ENCODE measurements at places on chromosomes 16 and 17.
A peak's percentile ranks its signal among the peaks of the same experiment; 100 is the strongest.

- no peak for DNase-seq
Observed at GRCh38 chr17:34851961-34852540, 109.2 kb downstream of the CCT6B start.

DNA sequence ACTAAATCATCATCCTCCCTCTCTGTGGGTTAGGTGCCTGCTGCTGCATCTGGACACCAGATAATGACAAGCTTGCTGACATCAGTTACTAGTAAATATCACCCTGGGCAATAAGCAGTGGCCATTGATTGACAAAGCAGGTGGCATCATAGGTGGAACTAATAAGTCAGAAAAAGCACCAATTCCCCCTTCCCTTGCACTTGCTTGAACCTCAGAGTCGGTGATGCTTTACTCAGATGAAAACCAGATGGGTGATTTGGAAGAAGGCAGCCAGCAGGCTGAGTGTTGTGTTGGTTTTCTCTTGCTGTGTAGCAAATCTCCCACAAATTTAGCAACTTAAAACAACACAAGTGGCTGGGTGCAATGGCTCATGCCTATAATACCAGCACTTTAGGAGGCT, 146.9 kb upstream of the NOL11 start:
- DNase-seq: no peak

- no peak for DNase-seq
Observed at GRCh38 chr17:4722678-4723240, 8.5 kb upstream of the MED11 start.

DNA sequence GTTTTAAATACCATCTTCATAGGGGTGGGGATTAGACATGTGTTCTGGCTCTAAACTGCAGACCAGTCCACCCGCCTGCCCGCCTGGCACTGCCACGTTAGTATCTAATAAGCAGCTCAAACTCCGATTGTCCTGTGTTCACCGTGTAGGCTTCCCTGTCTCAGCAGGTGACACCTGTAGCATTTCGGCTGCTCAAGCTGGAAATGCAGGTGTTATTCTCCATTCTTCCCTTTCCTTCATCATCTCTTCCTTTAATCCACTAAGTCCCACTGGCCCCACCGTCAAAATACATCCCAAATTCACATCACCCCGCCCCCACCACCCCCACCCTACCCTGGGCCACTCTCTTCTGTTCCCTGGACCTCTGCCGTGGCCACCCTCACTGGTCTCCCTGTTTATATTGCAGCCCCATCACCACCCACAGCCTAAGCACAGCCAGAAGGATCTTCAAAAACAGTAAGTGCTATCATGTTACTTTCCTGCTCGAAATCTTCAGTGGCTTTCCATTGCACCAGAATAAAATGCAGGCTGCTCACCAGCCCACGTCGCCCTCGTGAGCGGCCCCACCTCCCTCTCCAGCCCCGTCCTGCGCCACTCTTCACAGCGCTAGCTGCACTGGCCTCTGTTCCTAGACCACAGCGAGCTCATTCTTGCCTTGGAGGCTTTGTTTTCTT, 65.1 kb downstream of the RTN4RL1 start:
- DNase-seq: no peak

- no peak for DNase-seq
Observed at GRCh38 chr16:30407804-30408534, 563 bp downstream of the ZNF771 start.

DNA sequence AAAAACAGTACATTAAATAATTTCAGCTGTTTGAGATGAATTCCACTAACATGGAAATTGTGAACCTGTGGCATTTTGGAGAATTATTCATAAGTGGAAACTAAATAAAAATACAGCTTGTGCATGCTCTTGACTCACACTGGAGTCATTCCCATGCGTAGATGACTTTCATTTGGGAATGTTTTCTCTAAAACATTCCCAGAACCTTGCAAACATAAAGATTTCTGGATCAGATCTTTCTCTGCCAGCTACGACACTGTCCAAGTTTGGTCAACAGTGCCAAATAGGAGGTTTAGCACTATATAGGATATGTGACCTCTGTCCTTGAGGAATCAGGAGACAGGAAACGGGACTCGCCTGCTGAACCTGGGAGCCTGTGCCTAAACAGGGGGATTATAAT, 400.9 kb downstream of the SLC39A11 start:
- no peak for DNase-seq

DNA sequence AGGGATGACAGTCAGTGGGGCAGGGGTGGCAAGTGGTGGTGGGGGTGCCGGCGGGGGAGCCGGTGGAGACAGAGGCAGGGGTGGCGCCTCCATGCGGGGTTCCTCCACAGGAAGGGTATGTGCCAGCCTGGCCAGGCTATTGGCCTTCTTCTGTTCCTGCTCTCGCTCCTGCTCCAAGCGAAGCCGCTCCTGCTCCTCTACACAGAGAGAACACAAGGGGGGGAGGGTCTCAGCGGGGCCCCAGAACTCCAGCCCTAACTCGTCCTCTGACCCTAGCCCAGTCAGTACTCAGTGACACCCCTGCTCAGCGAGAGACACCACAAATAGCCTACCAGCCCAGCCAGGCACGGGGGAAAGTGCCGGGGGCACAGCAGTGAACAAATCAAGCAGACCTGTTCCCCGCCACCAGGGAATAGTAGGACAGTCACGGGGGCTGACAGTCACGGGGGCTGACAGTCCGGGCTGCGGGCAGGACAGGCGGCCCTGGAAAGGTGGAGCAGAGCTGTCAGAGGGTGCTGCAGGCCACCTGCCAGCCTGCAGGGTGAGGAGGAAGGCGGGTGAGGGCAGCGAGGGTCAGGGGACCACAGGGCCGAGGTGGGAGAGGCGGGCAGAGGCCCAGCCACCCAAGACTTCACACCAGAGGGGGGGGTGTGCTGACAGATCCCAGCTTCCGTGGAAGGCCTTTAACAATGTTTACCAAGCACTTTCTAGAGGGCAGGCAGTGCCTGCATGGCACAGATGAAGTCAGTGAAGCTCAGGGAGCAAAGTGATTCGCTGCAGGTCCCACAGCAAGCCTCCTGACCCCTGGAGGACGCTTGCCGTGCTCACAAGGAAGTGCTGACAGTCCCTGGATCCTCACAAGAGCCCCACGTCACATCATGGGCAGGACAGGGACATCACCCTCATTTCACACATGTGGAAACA, 5.3 kb downstream of the MNT start:
- DNase-seq: no peak

DNA sequence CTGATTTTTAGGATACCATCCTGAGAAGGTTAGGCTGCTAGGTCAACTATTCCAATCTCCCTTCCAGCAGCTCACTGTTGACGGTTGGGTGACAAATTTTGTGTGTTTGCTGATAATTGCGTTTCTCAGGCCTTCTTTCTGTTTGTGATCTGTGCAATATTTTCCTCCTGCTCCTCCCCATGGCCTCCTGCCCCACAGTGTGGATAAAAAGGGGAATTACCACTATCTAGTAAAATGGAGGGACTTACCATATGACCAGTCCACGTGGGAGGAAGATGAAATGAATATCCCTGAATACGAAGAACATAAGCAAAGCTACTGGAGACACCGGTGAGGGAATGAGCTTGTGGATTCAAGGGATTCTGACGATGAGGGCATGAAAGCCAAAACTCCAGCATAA, 9.2 kb downstream of the CHD3 start:
- DNase-seq: no peak

DNA sequence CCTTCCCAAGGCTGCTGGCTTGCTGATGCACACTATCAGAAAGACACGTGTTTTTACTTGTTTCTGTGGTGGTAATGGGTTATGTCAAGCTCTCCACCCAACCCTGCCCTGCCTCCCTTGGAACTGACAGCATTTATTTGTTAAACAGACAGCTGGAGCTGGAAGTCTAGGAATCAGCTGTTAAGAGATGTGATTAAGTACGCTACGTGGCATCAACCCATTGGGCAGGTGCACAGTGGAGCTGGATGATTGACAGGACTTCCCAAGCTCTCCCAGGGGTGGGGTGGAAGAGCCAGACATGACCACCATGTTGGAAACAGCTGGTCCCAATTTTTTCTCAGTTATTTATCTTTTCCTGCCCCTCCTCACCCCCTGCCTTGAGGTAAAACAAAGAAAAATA, 49.4 kb downstream of the ADAMTS18 start:
- no peak for DNase-seq

DNA sequence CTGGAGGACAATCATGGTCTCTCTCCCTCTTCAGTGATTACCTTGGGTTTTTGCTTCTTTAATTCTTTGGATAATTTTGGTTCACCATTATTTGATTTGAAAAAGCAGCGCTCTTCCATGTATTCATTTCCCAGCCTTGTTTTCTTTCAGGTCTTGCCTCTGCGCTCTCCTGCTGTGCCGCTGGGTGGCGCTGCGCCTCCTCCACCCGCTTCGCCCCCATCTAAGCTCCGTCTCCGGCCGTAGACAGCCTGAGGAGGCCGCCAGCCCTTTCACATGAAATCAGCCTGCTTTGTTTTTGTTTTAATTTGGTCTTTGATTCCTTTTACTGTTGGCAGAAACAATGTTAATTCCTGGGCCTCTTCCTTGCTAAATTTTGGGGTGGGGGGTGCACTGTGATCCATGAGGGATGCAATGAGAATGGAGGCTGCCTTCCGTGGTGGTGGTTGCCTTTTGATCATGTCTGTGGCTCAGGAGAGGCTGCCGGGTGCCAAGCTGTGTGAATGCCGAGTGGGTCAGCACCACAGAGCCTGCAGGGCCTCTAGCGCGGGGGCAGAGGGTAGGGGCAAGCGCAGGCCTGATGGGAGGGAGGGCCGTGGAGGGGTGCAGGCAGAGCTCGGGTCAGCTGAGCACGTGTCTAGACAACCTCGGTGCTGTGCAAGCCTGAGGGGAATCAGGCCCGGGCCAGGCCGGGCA, 64.1 kb downstream of the PLD6 start:
- no peak for DNase-seq

DNA sequence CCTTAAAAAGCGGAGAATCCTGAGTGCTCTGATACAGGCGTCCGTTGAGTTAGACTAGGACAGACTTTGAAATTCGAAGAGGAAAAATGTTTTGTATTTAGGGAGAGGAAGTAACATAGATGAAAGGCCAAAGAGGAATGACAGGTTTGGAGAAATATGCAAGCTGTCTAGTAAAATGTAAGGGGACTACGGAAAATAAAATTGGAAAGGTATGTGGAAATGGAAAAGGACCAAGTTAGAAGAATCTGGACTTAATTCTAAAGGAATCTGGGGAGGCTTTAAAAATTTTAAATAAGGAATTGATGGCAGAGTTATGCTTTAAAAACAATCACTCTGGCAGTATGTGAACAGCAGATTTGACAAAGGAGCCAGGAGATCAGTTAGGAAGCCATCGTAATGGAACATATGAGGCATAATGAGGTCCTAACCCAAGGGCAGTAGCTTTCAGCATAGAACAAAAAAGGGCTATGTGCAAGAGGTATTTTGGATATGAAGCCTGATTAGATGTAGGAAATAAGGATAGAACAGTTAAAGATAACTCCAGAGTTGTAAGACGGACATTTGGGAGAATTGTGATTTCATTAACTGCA, 38.3 kb downstream of the CYB561 start:
- no peak for DNase-seq

GRCh38 chr17:72457712-72458111, 336.9 kb downstream of the SOX9 start:
- no peak for DNase-seq

DNA sequence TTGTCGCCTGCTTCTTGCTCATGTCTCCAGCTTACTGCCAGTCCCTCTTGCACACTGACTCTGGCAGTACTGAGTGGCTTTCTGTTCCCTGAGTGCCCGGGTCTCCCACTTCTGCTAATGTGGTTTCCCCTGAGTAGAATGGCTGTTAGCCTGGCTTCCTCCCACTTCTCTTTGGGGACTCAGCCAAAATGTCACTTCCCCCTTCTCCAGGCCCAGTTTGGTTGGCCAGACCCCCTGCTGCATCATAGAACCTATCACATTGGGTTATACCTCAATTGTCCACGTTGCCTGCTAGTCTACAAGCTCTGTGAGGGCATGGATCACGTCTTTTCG, 304.4 kb downstream of the HS3ST3B1 start:
- no peak for DNase-seq

DNA sequence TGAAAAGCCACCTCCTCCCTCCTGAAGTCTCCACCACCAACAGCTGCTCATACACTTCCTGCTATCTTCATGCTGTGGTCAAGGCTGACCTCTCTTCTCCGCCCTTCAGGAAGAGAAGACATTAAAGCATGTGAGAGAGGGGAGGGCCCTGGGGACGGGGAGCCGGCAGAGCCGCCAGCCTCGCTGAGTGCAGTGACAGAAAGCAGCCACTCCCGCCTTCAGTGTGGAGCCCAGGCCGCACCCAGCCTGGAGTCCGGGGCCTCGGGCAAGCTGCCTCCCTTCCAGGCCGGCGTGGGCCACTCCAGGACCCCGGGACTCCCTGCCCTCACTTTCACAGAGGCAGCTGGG, 94.7 kb upstream of the TNRC6C start:
- no peak for DNase-seq

GRCh38 chr17:9173386-9173983, 152.2 kb downstream of the NTN1 start:
- DNase-seq: no peak

- peak; percentile 64 for DNase-seq
Observed at GRCh38 chr17:4498461-4499397, at the start of gene SPNS2. Gene SPNS2, plus strand, starts transcription at chr17:4498881. Its CDS starts 167 bp downstream, at chr17:4499048.

GRCh38 chr17:54882950-54883349, 17.7 kb upstream of the TOM1L1 start:
- DNase-seq: no peak

DNA sequence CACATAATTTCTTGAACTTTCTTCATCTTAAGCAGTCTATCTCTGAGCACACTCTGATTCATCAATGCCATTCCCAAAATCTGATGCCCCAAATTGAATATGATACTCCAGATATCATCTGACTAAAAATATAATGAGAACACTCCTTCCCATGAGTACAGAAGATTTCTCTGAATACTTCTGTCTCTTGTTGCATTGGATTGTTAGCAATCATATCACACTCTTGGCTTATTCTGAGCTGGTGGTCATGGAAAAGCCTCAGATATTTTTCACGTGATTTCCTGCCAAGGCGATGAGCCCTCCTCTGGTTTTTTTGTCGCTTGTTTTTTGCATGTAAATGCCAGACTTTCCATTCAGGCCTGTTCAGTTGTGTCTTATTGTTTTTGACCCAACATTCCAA, 87.2 kb downstream of the NOG start:
- no peak for DNase-seq

DNA sequence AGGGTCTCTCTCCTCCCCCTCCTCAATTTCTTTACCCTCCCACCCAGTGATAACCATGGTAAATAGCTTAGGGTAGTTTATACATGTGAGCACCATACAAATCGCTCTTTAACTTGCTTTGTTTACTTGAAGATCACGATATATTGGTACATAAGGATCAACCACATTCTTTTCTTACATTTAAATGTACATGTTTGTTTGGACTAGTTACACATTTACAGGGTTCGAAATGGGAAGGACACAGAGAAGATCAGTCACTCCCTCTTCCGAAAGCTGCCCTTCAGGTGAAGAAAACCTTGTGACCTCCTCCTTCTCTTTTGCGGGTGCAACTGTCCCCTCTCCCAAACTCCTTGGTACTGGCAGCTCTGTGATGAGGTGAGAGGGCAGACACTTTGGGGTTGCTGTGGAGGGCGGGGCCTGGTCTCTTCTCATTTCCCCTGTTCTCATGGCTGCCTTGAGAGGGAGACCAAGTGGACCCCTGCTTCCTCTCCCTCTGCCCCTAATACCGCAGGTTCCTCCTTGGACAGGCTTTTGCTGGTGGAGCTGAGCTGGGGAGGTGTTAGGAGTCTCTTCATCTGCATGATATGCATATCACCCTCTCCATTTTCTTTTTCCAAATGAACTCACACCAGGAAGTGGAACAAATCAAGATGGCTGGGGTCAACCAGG, 4.7 kb upstream of the PIK3R6 start:
- no peak for DNase-seq

- no peak for DNase-seq
Observed at GRCh38 chr17:33982909-33983308, 272.2 kb upstream of the CCL2 start.

- peak; percentile 95 for DNase-seq
Observed at GRCh38 chr17:74203439-74204240, at the start of gene RPL38. Gene RPL38, plus strand, starts transcription at chr17:74203678. Its CDS starts 278 bp downstream, at chr17:74203956.

Measured in stimulated activated naive CD8-positive, alpha-beta T cell treated with anti-CD3 and anti-CD28 coated beads, Interleukin-15, amount 100 ng/mL, for 72 hours (primary cell).